ENCODE measurements at places on chromosomes 5 and 9. TPM values are rescaled to one million over a fixed set of nuclear protein-coding genes. Genes with fewer than 3 reads are reported as not detected.

FOXD4L4 gene
- total RNA-seq: 0.10 TPM

CEP120 gene
- 20.1 TPM for total RNA-seq

PCDHGA4 gene
- total RNA-seq: 0.69 TPM

IQGAP2 gene
- total RNA-seq: 0.59 TPM

FYB1 gene
- 0.46 TPM for total RNA-seq

GRCh38 chr5:138623053-138623452, 47.9 kb upstream of the HSPA9 start:
- no peak for DNase-seq

DNA sequence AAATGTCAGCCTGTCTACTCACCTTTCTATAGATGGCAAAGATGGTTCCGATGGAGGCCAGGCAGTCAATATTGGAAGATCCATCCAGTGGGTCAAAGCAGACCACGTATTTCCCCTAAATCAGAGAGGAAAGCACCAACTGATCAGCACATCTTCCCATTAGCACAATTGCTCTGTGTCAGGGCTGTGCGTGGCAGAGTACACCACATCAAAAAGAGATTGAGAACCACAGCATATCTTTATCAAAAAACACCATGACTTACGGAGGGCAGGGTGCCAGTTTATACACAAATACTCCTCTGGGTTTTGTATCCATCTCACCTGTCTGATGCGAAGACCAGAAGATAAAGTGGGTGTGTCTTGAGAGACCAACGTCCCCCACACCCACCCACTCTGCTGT, 9.1 kb downstream of the FBP2 start:
- DNase-seq: no peak

DNA sequence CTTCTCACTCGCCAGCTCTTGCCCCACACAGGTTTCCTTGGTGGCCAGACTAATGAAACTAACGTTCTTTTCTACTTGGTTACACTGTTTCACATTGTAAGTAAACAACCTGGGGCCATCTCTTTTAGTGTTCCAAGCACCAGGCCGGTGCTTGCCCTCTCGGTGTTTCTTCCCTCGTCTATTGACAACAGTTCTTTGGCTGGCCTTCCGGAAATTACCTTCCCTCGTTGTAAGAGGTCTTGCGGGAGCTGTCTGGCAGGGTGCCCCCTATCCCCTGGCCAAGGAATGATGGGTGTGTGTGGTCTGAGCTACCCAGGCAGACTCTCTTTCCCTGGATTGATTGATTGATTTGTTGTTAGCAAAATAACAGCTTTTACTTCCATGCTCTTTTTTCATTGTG, 918 bp upstream of the MYMK start:
- no peak for DNase-seq

Measured in Panc1 (cell line).